LoVo (cell line): ENCODE measurements at places on chromosomes 1 and 21.
A peak's percentile ranks its signal among the peaks of the same experiment; 100 is the strongest.

DNA sequence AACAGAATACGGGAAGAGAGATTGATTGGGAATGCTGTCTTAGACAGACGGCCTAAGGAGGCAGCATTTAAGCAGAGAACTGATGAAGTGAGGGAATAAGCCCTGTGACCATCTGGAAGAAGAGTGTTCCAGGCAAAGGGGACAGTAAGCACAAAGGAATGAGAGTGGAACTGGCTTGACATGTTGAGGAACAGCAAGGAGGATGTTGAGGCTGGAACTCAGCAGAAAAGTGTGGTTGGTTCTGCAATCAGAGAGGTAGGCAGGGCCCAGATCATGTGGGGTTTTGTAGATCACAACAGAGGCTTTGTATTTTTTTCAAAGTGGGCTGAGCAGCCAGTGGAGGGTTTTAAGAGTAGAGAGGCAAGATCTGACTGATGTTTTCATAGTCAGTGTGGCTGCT is 157.4 kb downstream of the DNM3 start:
- DNase-seq = no peak

- DNase-seq = peak; percentile 34
Observed at GRCh38 chr1:246583448-246584185, 17.4 kb downstream of the CNST start.

GRCh38 chr1:48673332-48674105 is 103.2 kb downstream of the BEND5 start:
- no peak for DNase-seq

- no peak for DNase-seq
Observed at GRCh38 chr1:118999348-119000071, 11.4 kb upstream of the TBX15 start.

GRCh38 chr1:87730274-87731216 is 401.9 kb downstream of the LMO4 start:
- no peak for DNase-seq

DNA sequence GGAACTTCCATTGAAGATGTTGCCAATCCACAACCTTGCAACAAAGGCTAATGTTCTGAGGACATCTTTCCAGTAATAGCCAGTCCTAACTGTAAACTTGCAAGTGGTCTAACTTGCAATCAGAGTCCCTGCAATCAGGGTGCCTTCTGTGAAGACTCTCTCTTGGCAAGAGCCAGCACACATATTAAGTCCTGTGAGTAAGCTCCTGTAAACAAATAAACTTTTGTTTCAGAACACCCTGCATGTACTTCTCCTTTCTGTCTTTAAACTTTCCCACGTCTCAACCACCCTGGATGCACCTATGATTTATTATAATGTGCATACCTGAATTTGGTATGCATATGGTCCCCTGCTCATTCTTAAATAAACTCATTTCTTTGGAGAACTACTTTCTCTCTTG is 9.1 kb downstream of the GBP7 start:
- DNase-seq = no peak
